ENCODE measurements at places on chromosomes 16 and 17.

- DNase-seq, result no peak
Measured at GRCh38 chr17:81580481-81580880, 28.3 kb upstream of the FAAP100 start.

- DNase-seq, result no peak
Measured at GRCh38 chr17:1785930-1786329, 24.1 kb downstream of the SERPINF1 start.

DNA sequence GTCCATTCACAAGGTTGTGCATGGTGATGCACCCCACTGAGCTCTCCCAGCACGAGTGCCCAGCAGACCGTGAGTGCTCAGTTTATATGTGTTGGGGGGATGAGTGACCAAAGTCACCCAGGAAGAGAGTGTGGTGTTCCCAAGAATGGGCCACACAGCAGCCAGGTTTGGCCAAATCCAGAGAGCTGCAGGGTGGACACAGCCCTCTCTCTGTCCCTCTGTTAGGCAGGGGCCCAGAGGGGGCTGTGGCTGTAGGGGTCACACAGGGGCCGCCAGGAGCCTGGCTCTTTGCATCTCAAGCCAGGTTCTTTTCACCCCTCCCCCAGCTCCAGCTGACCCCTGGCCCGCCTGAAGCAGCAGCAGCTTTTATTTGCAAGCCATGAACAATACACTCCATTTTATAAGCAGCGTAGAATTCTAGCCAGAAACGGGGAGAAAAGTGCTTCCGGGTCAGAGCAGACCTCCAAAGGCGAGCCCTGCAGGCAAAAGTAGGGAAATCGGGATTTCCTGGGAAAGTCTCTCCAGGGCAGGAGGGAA, 13.3 kb downstream of the COTL1 start:
- DNase-seq, result peak; percentile 51

GRCh38 chr17:71649941-71650350, 470.9 kb upstream of the SOX9 start:
- DNase-seq, result no peak

DNA sequence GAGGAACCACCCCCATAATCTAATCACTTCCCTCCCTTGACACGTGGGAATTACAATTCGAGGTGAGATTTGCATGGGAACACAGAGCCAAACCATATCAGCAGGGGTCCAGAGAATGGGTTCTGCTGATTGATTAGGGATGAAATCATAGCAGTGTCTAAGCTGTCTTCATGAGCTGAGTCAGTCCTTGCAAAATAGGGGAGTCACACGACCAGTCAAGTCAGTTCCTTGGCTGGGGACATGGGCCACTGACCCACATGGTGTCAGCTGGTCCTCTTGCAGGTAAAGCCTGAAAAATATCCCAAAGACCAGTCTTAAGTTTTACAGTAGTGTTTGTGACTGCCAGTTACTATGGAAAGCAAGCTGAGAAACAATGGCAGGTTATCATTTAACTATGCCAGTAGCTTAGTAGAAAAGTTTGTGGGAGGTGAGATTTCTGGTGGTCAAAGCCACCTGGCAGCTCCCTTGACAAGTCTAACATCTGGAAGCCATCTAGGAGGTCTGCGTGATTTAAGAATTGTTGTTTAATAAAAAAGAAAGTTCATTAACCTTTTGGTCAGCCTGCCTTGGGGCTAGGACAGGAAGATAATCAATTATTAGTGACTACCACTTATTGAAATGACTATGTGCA, 15.7 kb upstream of the ATF7IP2 start:
- DNase-seq, result no peak

GRCh38 chr17:43211123-43211479, 574 bp upstream of the TMEM106A start:
- no peak for DNase-seq

DNA sequence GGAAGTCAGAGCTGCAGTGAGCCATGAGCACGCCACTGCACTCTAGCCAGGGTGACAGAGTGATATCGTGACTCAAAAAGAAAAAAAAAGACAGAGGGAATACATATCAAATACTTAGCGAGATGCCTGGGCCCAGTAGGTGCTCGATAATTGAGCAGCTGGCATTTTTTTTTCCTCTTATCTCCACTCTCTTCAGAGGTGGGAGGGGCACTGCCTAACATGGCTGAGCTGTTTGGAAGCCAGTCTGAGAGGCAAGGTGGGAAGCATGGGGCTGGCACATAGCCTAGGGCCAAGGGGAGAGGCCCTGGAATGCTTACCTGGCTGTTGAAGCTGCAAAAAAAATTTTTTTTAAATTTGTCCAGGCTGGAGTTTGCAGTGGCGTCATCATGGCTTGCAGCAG, 38.4 kb downstream of the HIC1 start:
- no peak for DNase-seq
